ENCODE measurements at places on chromosomes 13 and 19.

- no peak for DNase-seq
Measured at GRCh38 chr13:113906571-113906970, 42.7 kb upstream of the GAS6 start.

DNA sequence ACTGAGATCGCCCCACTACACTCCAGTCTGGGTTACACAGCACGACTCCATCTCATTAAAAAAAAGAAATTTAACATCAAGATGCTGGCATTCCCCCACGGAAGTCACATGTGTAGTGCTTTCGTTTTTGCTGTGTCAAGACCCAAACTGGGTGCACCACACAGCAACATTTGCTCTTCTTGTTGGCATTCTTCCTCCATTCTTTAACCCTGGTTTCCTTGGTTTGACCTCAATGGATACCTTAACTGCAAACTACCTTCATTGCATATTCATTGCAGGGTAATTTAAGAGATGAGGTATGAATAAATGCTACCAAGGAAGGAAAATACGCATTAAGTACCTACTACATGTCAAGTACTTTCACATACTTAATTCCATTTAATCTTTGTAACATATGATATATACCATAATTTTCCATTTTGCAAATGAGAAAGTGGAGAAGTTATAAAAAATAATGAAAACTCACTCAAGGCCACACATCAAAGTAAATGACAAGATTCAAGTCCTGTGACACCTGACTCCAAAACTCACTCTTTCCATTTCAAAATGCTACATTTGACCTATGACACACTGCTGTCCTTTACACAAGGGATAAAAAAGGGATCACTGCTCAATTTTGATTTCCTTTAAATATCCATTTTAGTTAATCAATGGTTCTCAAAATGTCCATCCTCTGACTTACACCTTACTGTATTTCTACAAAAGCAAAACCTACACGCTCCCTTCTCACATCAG lies 59.2 kb downstream of the STK24 start:
- DNase-seq, result no peak

DNA sequence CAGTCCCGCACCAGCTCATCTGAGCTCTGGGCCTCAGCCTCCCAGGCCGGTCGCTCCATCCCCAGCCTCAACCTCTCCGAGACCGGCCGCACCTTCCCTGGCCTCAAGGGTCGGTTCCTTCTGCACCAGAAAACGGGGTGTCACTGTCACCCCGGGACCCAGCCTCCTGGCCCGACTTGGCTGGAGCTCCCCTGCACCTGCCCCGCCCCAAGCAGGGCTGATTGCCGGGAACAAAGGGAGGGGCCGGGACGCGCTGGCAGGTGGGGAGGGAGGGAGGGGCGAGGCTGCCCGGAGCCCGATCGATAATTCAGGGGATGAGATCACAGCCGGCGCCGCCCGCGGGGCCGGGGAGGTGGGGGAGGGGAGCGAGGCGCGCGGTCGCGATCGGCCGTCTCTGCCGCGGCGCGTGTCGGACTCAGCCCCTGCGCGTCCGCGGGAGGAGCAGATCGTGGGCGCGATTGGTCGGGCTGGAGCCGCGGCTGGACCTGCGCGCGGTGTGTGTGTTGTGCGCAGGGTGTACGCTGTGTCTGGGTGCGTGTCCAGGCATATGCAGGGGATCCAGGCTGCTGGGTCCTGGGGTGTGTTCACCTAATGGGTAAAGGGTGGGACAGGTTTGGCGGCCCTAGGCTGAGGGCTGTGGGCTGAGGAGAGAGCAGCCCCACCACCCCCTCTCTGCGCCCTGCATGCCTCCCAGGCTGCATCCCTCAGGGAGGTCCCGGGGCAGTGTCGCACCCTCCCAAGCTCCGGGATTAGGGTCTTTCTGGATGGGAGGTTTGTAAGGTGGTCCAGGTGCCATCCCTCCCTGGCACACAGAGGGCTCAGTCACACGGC lies 1.1 kb upstream of the SHC2 start:
- DNase-seq, result peak; percentile 71

DNA sequence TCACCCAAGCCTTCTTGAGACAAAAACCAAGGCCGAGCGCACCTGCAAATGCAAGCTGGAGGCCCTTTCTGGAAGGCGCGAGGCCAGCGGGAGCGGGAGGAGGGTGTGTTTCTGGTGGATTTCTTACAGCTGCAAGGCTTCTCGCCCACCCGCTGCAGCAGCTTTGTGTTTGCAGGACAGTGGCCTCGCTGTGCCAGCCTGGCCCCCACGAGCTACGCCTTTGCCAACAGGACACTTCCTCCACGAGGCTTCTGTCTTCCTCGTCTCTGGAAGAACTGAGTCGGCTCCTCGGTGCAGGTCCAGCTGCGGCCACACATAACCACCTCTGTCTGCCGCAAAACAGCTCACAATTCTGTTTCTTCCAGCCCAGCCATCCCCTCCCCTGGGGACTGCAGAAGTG lies 10.1 kb downstream of the ATCAY start:
- DNase-seq, result peak; percentile 40

- DNase-seq, result no peak
Measured at GRCh38 chr19:43501661-43502418, 2.7 kb downstream of the PHLDB3 start.
